ENCODE measurements at places on chromosomes 4 and X. TPM values are rescaled to one million over a fixed set of nuclear protein-coding genes. Genes with fewer than 3 reads are reported as not detected.

Gene LDB2
- not detected for total RNA-seq

Gene AASDH
- 12.9 TPM for total RNA-seq

Gene RPS6KA6
- 0.05 TPM for total RNA-seq

Gene MTTP
- total RNA-seq: not detected

Gene SYN1
- total RNA-seq: not detected

Gene ARHGAP24
- total RNA-seq: not detected

Gene ATOH1
- not detected for total RNA-seq

Gene SSX4
- not detected for total RNA-seq

DNA sequence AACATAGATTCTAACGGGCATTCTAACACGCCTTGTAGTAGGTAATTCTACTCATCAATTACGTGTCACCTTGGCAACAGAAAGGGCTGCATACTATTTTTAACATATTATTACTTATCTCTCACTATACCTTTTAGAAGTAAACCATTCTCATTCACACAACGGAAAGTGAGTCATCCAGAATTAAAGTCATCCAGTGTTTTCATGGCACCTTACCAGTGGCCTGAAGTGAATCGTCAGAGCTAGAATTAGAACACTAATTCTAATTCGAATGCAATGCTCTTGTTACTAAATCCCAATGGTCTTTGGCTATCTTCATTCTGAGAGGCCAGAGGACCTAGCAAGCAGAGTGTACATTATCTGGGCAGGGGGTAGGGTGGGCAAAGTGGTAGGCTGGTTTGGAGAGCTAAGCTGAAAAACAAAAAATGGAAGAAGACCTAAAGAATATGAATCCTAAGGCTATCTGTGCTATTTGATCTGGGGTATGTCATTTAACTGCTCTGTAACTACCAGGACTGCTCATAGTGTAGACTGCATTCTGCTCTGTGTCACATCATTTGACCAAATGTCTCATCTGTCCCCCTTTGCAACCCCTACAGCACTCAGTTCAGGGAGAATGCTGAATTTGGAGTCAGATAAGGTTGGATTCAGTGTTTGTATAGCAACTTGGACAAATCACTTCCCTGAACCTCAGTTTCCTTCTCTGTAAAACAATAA is 96.5 kb downstream of the HDAC8 start:
- no peaks in the 10 kb centered on the region for H3K4me1 ChIP-seq
- H3K36me3 ChIP-seq: peaks cover 8% of the 10 kb centered on the region
- H3K27ac ChIP-seq: no peak overlapping the region

DNA sequence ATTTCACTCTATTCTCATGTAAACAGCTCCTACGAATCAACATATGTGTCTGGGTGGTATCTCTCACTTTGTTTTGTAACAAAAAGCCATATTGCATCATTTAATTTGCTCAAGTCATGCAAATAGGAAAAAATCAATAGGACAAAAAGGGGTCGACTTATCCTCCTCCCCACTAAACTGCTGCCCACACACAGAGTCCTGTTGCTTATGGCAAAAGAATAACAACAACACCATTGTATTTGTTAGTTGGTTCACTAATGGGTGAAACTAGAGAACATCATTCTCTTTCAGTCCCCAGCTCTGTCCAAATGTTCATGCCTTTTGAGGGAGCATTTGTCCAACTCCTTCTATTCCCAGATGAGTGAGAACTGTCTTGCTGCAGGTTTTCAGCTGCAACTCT is 2.1 kb downstream of the HHIP start:
- no peak for DNase-seq
- no peak overlapping the region for H3K27ac ChIP-seq
- H3K27me3 ChIP-seq: peaks cover 23% of the 10 kb centered on the region
- H3K4me1 ChIP-seq: peaks cover 16% of the 10 kb centered on the region

GRCh38 chr4:173590697-173591096 is 60.7 kb upstream of the HAND2 start:
- no peak overlapping the region for H3K4me3 ChIP-seq
- no peak overlapping the region for H3K27ac ChIP-seq
- DNase-seq: no peak

DNA sequence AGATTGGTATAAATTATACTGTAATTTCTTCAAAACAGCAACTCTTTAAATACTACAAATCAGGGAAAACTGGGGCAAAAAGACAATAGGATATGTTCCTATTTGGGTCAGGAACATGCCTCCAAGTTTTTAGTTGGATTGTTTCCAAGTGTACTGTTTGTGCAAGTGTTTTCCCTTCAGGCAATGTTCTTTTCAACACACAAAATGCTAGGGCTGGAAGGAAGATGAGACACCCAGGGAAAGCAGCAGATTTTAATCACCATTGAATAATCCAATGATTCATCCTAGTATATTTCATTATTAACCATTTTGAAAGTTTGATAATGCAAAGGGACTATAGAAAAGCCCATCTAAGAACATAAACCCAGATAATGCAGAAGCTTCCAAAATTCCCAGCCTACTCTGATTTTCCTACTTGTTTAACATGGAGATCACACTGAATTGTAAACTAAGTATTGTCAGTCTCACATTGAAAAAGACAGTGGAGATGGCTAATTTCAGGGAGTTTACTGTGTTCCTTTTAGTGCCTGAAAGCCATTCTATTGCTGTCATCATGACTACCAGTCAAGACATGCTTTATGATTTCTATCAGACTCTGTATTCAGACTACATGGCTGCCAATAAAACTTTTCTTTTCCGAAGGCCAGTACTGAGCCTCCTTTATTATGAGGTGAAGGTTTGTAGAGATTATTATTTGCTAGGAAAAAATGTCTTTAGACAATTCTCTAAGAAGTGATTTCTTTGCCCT is 38.6 kb downstream of the COL4A6 start:
- H3K36me3 ChIP-seq: no peaks in the 10 kb centered on the region
- H3K4me3 ChIP-seq: no peak overlapping the region
- DNase-seq: no peak

GRCh38 chrX:152136312-152136711 is 2.1 kb downstream of the MAGEA10 start:
- H3K36me3 ChIP-seq: no peaks in the 10 kb centered on the region
- H3K27ac ChIP-seq: no peak overlapping the region
- H3K4me1 ChIP-seq: no peaks in the 10 kb centered on the region
- H3K4me3 ChIP-seq: no peak overlapping the region
- no peak for DNase-seq

GRCh38 chrX:96683997-96684338 is 674 bp upstream of the DIAPH2 start:
- H3K4me1 ChIP-seq: peaks cover 10% of the 10 kb centered on the region
- H3K4me3 ChIP-seq: peak overlapping the region; percentile 60
- peak overlapping the region; percentile 57 for H3K27ac ChIP-seq
- H3K36me3 ChIP-seq: no peaks in the 10 kb centered on the region
- no peaks in the 10 kb centered on the region for H3K27me3 ChIP-seq
- no peak for DNase-seq

DNA sequence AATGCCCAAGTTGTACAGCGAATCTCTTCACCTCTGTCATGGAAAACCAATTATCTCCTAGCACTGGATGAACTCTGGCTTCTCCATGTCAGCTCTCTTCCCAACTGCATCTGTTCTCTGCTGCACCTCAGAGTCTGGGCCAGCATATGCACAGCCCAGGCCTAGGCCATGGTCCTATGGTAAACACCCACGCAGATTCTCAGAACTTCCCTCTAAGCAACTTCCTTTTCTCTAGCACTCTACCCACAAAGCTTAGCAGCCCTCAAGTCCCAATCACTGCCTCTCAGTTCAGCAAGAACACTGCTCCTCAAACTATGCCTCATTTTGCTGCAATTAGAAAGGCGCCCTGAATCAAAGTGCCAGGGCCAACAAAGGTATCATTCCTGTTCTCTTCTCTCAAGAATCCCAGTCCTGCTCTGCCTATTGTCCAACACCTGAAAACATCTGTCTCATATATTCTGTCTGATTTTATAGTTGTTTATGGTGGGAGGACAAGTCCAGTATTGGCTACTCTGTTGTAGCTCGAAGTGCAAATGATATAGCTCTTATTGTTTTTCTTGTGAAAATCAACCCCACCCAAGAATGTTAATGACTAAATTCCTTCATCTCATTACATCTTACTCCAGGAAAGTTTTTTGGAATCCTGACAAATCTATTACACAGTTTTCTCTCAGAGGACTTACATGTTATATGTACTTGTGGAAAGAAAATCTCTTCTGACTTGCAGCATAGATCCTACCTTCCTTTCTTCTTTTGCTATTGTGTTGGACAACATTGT is 85.4 kb downstream of the DCHS2 start:
- H3K4me3 ChIP-seq: no peak overlapping the region
- H3K36me3 ChIP-seq: no peaks in the 10 kb centered on the region
- no peak overlapping the region for H3K27ac ChIP-seq
- DNase-seq: peak; percentile 24
- no peaks in the 10 kb centered on the region for H3K4me1 ChIP-seq
- no peaks in the 10 kb centered on the region for H3K27me3 ChIP-seq

DNA sequence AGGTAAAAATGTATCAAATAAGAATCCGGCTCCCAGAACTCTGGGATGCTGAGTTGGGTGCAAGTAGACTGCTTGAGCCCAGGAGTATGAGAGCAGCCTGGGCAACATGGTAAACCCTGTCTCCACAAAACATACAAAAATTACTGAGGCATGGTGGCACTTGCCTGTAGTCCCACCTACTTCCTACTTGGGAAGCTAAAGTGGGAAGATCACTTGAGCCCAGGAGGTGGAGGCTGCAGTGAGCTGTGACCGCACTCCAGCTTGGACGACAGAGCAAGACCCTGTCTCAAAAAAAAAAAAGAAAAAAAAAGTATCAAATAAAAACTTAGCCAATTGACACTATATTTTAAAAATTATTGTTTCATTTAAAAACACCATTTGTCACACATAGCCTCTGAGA is 84.4 kb downstream of the FBXW7 start:
- peaks cover 16% of the 10 kb centered on the region for H3K4me1 ChIP-seq
- peaks cover 3% of the 10 kb centered on the region for H3K36me3 ChIP-seq
- DNase-seq: no peak
- H3K27ac ChIP-seq: no peak overlapping the region

- peaks cover 2% of the 10 kb centered on the region for H3K36me3 ChIP-seq
- no peaks in the 10 kb centered on the region for H3K27me3 ChIP-seq
- H3K27ac ChIP-seq: peak overlapping the region; percentile 41
- H3K4me1 ChIP-seq: peaks cover 25% of the 10 kb centered on the region
- H3K4me3 ChIP-seq: peak overlapping the region; percentile 34
Measured at GRCh38 chrX:24020306-24020876, 6.6 kb downstream of the KLHL15 start.

- no peaks in the 10 kb centered on the region for H3K4me1 ChIP-seq
- H3K27ac ChIP-seq: no peak overlapping the region
- no peaks in the 10 kb centered on the region for H3K27me3 ChIP-seq
- no peak for DNase-seq
- H3K36me3 ChIP-seq: no peaks in the 10 kb centered on the region
Measured at GRCh38 chrX:69117876-69118526, 47.3 kb downstream of the PJA1 start.

- no peaks in the 10 kb centered on the region for H3K4me1 ChIP-seq
- no peak overlapping the region for H3K4me3 ChIP-seq
- no peak overlapping the region for H3K27ac ChIP-seq
Measured at GRCh38 chr4:8118035-8118434, 40.6 kb downstream of the ABLIM2 start.

GRCh38 chrX:16204538-16204937 is 37.3 kb downstream of the MAGEB17 start:
- H3K36me3 ChIP-seq: no peaks in the 10 kb centered on the region
- no peaks in the 10 kb centered on the region for H3K27me3 ChIP-seq
- H3K27ac ChIP-seq: no peak overlapping the region
- no peaks in the 10 kb centered on the region for H3K4me1 ChIP-seq
- DNase-seq: no peak
- no peak overlapping the region for H3K4me3 ChIP-seq

DNA sequence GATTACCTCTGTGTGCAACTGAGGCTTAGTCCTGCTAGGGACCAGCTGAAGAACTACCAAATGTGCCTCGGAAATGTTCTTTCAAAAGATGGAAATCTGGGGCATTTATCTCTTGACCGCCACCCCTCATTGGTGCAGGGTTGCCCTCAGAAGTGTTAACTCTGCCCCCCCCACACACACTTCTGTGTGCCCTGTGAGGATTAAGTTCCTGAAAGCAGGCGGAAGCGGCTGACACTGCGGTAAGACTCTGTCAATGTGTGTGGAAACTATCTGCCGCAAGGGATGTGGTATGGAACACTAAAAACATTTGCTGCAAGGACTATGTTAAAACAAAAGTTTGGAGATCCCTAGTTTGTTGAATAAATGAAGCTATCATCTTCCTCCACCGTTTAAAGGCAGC is 106.9 kb upstream of the NDP start:
- H3K36me3 ChIP-seq: no peaks in the 10 kb centered on the region
- DNase-seq: no peak
- no peak overlapping the region for H3K27ac ChIP-seq
- H3K4me3 ChIP-seq: no peak overlapping the region
- no peaks in the 10 kb centered on the region for H3K4me1 ChIP-seq
- H3K27me3 ChIP-seq: peaks cover 1% of the 10 kb centered on the region

GRCh38 chr4:185833055-185833598 is 21.1 kb upstream of the SORBS2 start:
- H3K4me3 ChIP-seq: no peak overlapping the region
- no peaks in the 10 kb centered on the region for H3K27me3 ChIP-seq
- H3K36me3 ChIP-seq: no peaks in the 10 kb centered on the region
- H3K4me1 ChIP-seq: no peaks in the 10 kb centered on the region

DNA sequence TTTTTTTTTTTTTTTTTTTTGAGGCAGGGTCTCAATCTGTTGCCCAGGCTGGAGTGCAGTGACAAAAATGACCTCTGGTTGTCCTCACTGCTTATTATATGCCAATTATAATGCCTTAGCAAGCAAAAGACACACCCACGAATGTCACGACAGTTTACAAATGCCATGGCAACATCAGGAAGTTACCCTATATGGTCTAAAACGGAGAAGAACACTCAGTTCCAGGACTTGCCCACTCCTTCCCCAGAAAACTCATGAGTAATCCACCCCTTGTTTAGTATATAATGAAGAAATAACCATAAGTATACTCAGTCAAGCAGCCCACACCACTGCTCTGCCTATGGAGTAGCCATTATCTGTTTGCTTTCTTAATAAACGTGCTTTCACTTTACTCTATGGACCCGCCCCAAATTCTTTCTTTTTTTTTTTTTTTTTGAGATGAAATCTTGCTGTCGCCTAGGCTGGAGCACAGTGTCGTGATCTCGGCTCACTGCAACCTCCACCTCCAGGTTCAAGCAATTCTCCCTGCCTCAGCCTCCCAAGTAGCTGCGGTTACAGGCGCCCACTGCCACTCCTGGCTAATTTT is 106.2 kb downstream of the SMIM20 start:
- no peaks in the 10 kb centered on the region for H3K36me3 ChIP-seq
- H3K27me3 ChIP-seq: no peaks in the 10 kb centered on the region
- H3K4me1 ChIP-seq: no peaks in the 10 kb centered on the region
- H3K27ac ChIP-seq: no peak overlapping the region

All from CD4-positive, CD25-positive, alpha-beta regulatory T cell (primary cell).